ENCODE measurements at places on chromosomes 7 and 10. TPM values are rescaled to one million over a fixed set of nuclear protein-coding genes. Genes with fewer than 3 reads are reported as not detected.

ZPBP gene
- not detected for total RNA-seq

CABCOCO1 gene
- total RNA-seq: 3.5 TPM

SNX10 gene
- 85.1 TPM for total RNA-seq

GRCh38 chr7:113774182-113774807 is 144.5 kb downstream of the PPP1R3A start:
- H3K4me3 ChIP-seq: no peak overlapping the region
- H3K27ac ChIP-seq: no peak overlapping the region
- no peak for DNase-seq
- H3K27me3 ChIP-seq: no peaks in the 10 kb centered on the region

- H3K4me1 ChIP-seq: peaks cover 22% of the 10 kb centered on the region
- peaks cover 22% of the 10 kb centered on the region for H3K36me3 ChIP-seq
- H3K27me3 ChIP-seq: no peaks in the 10 kb centered on the region
- H3K4me3 ChIP-seq: peak overlapping the region; percentile 93
- H3K27ac ChIP-seq: no peak overlapping the region
Observed at GRCh38 chr10:100265821-100266485, 1.5 kb downstream of the CWF19L1 start.

DNA sequence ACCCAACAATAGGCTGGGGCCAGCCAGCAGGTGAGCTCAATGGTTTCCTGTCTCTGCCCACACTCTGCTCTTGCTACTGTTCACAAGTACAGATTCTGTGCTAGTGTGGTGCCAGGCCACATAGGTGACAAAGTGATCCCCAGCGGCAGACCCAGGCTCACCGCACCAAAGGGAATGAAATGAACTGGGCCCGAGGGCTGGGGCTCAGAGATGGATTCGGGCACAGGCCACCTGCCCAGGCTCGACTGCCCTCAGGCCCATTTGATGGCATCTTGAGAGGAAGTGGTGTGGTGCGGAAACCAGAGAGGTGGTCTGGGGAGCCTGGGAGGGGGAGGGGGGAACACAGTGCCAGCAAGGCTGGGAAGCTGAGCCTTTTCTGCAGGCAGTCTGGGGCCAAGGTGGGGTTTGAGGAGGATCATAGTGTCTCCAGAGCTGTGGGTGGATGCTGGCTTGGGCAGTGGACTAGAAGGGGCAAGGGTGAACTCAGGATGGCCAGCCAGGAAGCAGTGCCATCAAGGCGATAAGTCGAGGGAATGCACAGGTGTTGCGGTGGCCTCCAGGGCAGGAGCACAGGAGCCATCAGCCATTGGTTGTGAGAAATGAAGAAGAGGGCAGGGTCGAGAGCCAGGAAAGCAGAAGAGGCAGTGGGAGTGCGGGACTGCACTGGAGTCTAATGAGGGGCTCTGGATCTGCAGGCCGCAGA is 85.2 kb downstream of the ARHGAP22 start:
- H3K36me3 ChIP-seq: no peaks in the 10 kb centered on the region
- no peak overlapping the region for H3K4me3 ChIP-seq
- no peak overlapping the region for H3K27ac ChIP-seq

- H3K27ac ChIP-seq: no peak overlapping the region
- H3K4me3 ChIP-seq: no peak overlapping the region
- H3K27me3 ChIP-seq: no peaks in the 10 kb centered on the region
- H3K36me3 ChIP-seq: no peaks in the 10 kb centered on the region
- no peaks in the 10 kb centered on the region for H3K4me1 ChIP-seq
Observed at GRCh38 chr7:84970670-84971069, 216.2 kb downstream of the SEMA3D start.

All from lower lobe of right lung (tissue), 2 donors.